ENCODE measurements at places on chromosomes 7 and 10.

- ATAC-seq, result no peak
Measured at GRCh38 chr10:90800232-90800796, 57.5 kb downstream of the HTR7 start.

- no peak for ATAC-seq
Measured at GRCh38 chr10:54900584-54900983, 99.6 kb upstream of the PCDH15 start.

DNA sequence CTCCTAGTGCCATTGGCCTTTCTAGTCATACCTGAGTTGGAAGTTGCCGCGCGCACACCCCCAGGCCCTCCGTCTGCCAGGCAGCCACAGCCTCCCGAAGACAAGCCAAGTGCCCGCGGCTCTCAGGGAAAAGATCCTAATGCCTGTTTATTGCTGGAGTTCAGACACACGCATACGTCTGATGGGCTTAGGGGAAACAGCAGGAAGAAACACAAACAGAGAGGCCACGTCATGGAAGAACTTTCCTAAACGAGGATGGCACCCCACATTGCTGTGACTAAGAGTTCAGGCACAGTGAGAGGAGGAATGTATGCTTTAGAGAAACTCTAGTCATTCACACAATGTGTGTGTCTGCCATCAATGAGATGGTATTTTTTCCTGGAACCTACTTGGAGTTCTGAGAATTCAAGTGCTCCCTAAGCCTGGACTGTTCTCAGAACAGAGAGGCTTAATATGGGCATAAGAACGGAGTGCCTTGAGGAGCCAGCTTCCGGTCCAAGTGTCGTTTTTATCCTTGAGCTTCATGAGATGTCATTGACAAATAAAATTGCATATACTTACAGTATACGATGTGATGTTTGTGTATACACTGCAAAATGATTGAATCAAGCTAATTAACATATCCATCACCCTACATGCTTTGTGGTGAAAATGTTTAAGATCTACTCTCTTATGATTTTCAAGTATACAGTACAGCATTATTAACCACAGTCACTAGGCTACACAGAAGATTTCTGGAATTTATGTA, 11.6 kb upstream of the RBP3 start:
- ATAC-seq, result no peak

DNA sequence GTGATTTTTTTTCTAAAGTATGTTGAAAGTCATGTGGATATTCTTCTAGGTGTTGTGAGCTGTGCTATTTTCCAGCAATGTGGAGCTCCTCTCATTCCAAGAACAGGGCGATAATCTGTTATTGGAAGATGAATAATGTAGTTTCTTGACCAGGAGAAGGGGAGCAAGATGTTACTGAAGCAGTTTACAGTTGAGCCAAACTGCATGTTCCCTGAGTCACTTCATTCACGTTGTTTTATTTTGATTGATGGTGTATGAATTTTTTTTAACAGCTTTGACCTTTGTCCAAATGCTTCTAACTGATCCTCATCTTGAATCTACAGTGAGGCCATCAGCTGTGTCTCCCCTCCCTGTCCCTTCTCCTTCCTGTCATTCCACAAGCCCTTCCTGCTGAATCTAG, 277.1 kb upstream of the KLF6 start:
- no peak for ATAC-seq

DNA sequence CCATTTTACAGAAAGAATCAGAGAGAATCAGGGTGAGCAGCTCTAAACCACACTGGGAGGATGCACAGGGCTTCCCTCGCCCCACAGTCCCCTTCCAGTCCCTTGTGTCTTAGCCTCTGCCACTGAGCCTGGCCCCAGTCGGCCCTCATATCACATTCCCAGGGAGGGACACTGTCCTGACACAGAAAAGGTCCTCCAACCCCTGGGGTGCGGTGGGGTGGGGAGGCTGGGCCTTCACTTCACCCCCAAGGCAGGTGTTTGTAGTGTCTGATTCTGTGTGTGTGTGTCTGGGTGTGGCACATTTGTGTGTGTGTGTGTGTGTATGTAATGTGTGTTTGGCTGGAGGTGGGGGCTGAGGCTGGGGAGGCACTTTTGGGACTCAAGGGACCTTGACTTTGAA, 1.8 kb upstream of the KCP start:
- no peak for ATAC-seq

- no peak for ATAC-seq
Measured at GRCh38 chr10:52212062-52212461, 102.0 kb upstream of the DKK1 start.

DNA sequence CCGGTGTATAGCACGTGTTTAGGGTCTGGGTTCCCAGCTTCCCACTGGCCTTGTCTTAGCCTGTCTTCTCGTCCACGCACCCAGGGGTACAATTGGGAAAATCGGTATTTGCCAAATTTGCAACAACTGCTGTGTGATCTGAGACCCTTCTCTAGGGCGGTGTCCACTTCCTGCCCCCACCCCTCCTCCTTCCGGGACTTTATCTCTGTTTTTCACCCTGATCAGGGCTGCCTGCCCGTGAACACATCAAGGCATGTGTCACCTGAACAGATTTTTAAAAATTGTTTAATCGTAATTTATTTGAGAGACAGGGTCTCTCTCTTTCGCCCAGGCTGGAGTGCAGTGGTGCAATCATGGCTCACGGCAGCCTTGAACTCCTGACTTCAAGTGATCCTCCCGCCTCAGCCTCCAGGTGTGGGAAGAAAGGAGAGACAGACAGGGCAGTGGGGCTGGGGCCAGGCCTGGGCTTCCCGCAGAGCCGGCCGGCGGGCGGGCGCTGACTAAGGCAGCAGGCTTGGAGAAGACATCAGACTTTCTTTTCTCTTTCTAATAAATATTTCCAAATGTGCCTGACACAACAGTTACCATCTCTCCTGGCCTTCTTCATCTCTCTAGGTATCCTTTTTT, 27.5 kb downstream of the ELFN1 start:
- no peak for ATAC-seq

DNA sequence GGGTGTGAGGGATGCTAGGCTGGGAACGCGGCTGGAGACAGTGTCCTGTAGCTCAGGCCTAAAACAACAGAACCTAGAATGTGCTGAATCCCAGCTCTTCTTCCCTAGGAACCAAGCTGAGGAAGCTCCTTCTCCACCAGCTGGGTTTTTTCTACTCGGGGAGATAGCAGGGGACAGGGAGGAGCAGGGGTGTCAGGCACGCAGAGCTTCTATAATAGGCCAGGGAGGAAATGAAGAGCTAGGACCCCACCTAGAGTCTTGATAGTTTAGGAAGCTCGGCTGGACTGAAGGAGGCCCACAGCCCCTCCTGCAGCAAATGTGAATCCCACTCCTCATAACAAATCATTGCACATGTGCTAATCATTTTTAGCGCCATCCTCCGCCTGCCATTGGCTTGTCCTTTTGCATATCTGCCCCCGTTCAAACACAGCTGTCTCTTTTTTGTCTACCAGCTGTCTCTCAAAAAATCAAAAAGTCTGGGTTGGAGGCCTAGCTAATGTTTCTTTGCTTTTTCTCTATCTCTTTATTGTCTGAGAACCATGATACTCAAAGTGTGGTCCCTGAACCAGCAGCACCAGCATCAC, 24.1 kb upstream of the FAM180A start:
- no peak for ATAC-seq

- ATAC-seq, result no peak
Measured at GRCh38 chr7:100562195-100563099, 11.3 kb downstream of the SAP25 start.

Data from motor neuron (in vitro differentiated cells).